ENCODE measurements at places on chromosomes 2 and 18.
A peak's percentile ranks its signal among the peaks of the same experiment; 100 is the strongest.

- no peak for DNase-seq
Observed at GRCh38 chr2:118907759-118908158, 34.2 kb upstream of the MARCO start.

GRCh38 chr2:232389327-232389726 lies 10.8 kb downstream of the ALPP start:
- no peak for DNase-seq

- no peak for DNase-seq
Observed at GRCh38 chr2:37558623-37559022, 112.8 kb downstream of the CDC42EP3 start.

DNA sequence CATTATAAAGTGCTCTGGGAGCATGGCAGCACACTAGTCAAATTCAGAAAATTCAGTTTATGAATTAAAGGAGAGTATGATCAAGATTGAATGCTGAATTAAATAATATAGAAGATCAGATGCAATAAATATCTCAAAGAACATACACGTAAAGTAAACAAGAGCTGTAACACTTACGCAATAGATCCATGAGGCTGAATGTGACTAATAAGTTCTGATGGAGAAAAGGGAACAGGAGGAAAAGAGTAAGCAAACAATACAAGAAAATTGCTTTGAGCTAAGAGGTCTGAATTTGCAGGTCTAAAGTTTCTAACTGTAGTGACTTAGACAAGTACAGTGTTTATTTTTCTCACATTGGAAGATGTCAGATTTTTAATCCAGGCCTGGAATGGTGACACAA lies 646.7 kb upstream of the ZNF804A start:
- no peak for DNase-seq

GRCh38 chr2:27915874-27916273 lies 25.3 kb downstream of the BABAM2 start:
- DNase-seq = no peak

DNA sequence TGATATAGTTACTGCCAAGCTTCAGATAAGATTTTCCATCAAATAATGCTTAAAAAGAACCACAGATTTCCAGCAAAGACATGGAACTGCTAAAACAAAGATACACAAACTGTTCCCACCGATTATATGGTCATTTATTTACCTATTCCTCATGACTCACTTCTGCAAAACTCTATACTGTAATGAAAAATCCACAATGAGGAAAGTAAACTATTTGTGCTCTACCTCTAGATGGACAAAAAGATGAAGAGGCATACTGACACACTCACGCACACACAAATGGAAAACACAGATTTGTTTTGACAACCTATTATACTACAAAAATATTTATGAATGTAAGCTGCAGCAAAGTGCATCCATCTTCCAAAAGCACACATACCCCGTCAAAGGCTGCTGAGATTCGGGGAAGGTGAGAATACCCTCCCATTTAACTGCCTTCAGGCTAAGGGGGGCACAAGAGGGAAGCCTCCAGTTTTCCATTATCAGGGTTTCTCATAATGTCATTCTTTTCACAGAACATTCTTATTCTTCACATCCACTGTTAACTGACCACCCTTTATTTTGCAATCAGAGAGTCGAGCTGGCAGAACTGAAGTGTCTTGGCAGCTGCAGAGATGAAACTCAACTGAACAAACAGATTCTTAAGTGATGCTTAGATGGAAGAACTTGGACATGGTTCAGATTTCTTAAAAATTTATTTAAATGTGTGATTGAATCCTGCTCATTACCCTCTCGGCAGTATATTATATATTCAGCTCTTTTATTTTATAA lies 115.9 kb upstream of the TANK start:
- no peak for DNase-seq

DNA sequence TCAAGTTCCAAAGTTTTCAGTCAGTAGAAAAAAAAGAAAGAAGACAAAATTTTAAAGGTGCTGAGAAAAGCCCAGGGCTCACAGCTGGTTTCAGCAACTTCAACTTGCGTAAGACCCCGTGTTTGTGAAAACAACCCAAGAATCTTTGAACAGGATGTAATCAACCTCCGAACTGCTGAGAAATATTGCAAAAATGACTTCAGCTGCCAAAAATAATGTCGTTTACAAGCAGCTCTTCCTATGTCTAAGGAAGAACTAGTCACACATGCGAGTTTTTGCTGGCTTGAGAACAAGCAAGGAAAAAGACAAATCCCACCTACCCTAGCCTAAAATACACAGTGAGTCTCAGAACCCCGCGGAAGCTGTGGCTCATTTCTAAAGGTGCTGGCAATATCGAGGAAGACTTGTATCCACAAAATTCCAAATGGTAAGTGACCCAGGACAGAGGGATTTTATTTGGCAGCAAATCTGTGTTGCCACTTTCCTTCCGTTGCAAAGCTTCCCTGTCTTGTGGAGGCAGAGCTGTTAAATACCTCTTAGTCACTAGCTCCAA lies 59.8 kb upstream of the SLC8A1 start:
- DNase-seq = no peak

DNA sequence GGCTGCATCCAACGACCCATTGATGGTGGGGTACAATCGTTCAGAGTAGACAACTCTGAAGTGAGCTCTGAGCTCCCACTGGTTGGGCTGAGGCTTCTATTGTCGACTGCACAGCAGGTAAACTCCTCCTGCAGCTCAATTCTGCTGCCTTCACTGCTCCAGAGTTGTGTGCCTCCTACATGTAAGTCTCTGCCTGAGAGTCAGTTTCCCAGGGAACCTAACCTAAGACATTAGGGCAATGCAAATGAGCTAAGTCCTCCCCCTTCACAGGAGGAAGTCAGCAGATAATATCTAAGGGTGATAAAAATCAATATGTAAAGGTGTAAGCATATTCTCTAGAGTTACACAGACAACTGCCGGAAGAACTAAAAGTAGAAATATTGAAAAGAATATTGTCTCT lies 22.5 kb upstream of the ACYP2 start:
- peak; percentile 44 for DNase-seq
